ENCODE measurements at places on chromosomes 16 and 17. TPM values are rescaled to one million over a fixed set of nuclear protein-coding genes. Genes with fewer than 3 reads are reported as not detected.

MT1M gene
- total RNA-seq, result not detected

DNA sequence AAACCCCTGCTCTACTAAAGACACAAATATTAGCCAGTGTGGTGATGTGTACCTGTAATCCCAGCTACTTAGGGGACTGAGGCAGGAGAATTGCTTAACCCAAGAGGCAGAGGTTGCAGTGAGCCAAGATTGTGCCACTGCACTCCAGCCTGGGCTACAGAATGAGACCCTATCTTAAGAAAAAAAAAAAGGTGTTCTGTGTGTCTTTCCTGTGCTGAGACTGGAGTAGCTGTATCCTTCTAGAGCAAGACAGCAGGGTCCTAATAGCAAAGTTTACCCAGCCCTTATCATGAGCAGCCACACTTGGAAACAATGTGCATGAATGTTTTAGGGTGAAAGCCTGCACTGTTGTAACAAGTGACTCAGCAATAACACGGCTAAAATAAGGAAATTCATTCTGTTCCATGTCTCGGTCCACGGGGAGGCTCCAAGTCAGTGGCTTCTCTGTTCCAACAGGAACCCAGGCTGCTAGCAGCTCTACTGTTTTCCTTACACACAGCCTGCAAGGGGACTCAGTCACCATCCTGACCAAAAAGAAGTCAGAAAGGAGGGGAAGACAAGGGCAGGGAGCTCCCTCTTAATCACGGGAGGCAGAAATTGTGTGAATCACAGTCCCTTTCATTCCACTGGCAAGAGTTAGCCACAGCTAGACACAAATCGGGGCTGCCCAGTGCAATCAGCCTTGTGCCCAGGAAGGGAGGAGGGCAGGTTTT is 7.1 kb upstream of the SLC5A11 start:
- no peak for DNase-seq

TRIM72 gene
- not detected for total RNA-seq

GRCh38 chr16:11672206-11673090 is 4.2 kb downstream of the SNN start:
- DNase-seq, result peak; percentile 35

GRCh38 chr16:82027629-82028064 is 7.4 kb upstream of the HSD17B2 start:
- no peak for DNase-seq

- no peak for DNase-seq
Measured at GRCh38 chr17:76530095-76530723, 7.3 kb downstream of the CYGB start.

TPSD1 gene
- total RNA-seq, result 0.30 TPM

- DNase-seq, result no peak
Measured at GRCh38 chr17:39165178-39165840, 652 bp downstream of the ARL5C start.

GRCh38 chr17:68384941-68385340 is 72.4 kb downstream of the WIPI1 start:
- no peak for DNase-seq

DNA sequence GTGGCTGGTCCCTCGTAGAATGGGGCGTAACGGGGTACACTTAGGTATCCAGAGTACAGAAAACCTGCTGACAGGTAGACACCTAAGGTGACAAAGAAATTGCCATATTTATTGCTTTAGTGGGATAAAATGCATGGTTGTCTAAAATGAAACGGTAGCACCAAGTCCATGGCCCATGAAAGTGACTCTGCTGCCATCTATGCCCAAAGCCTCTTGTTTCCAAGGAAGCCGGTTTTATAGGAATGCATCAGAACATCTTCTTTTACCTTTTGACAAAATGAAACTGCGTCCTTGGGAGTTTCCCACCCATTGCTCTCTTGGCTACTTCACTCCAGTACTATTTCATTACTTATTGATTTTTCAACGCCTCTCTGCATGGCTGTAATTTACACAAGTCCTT is 151.3 kb upstream of the ZFHX3 start:
- DNase-seq, result no peak

DNA sequence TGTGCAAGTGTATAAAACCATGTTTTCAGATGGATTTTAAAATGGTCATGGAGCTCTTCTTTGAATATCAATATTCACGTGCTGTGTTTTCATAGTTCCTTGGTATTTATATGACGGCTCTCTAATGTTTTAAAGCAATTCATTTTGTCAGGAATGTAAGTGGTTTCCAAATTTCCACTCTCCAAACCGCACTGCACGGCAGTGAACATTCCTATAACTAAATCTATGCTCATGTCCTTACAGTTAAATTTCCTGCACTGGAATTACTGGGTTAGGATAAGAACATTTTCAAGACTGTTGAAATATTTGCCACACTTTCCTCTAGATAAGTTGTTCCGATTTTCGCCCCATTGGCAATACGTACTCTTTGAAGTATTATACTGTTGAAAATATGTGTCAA is 398.9 kb downstream of the PMP22 start:
- no peak for DNase-seq

DNA sequence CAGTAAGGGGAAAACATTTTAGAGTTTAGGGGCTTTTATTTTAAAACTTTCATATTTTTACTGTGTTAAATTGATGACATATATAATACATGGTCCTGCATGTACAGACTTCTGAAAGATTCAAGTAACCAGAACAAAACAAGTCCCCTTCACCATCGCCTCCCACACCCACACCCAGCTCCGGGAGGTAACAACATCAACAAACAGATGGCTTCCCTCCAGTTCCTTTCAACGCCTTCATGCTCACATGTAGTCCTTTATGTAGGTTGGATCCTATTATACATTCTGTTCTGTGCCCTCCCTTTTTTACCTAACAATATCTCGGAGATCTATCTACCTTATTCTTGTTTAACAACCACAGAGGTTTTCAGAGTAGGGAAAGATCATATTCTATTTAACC is 30.5 kb downstream of the GINS3 start:
- no peak for DNase-seq

DNA sequence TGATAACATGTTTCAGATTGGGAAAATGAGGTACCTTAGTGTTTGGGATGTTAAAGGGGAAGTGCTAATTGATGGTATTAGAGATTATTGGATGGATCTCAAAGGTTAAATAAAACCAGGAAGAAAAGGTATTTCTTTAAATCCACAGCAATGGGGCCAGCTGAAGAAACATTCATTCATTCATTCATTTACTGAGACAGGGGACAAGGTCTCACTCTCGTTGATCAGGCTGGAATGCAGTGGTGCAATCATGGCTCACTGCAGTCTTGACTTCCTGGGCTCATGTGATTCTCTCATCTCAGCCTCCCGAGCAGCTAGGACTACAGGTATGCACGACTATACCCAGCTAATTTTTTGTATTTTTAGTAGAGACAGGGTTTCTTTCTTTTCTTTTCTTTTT is 19.8 kb downstream of the EARS2 start:
- DNase-seq, result no peak

KRT39 gene
- total RNA-seq, result not detected

DNA sequence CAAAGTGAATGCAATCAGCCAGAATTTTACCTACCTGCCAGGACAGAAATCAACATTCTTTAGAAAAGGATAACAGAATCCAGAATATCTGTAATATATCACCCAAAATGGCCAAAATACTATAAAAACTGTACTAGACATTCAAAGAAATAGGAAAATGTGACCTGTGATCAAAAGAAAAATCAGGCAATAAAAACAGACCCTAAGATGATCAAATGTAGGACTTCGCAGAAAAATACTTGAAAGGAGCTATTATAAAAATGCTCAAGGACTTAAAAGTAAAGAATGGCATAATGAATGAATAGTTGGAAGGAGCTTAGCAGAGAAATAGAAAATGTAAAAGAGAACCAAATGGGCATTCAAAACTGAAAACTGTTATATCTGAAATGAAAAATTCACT is 4.1 kb downstream of the LPCAT2 start:
- no peak for DNase-seq

DNA sequence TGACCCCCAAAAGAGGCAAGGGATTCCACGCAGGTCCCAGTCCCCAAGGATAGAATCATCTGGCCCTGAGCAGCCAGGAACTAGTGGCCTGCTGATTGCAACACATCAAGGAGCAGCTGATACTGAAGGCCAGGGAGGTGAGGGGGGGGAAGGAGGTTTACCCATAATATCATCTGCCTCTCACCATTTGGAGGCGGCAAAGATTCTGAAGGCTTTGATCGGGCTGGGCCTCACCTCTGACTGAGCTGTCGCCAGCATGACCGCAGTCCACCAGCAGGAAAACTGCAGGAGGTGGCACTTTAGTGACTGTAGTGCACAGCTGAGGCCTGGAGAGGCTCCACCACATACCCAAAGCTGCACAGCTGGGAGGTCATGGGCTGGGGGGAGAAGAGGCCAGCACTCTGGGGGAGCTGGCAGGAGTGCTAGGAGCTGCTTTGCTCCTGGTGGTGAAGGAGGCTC is 20.5 kb upstream of the ITGA3 start:
- DNase-seq, result no peak

DNA sequence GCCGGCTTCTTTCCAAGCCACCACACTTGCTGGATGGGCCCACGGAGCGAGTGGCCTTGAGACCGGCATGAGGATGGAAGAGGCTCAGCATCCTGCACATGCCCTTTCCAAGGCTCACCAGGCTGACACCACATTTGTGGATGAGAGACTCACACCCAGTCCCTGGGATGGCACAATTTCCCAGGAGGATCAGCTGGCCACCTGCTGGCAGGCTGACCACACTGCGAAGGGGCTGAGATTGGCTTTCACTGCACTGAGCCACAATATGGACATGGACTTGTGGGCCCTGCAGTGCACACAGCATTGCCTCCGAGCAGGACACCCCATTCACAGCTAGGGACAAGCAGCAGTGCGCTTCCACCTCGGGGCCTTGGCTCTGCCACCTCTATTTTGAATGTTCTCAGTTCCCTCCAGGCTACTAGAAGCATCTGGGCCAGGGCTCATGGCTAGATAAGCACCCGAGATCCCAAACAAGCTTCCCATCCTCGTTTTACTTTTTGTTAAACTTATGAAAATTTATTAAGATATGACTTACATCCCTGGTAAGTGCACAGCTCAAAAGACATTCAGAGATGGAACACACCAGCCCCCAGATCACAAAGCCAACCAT is 25.3 kb upstream of the KSR1 start:
- DNase-seq, result no peak

HP gene
- total RNA-seq, result 12.4 TPM

SPIRE2 gene
- 0.44 TPM for total RNA-seq

DNA sequence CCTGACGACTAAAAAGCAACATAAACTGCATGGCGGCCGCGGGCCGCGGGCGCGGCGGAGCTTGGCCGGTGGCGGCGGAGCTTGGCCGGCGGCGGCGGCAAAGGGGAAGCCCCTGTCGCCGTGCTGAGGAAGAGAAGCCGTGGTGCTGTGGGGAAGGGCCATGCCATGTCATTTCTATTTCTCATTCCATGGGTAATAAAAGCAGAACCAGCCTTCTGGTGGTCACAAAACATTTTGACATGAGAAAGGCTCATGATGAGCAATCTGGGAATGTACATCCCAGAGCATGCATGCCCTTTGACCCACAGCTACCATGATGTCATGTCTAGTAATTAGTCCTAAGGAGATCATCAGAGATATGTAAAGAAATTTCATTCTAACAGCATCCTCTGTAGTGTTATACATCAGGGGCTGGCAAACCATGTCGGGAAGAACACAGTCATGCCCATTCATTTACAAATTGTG is 23.9 kb upstream of the HEATR6 start:
- peak; percentile 7 for DNase-seq

GRCh38 chr16:86692426-86692825 is 114.1 kb downstream of the FOXL1 start:
- no peak for DNase-seq

CCDC57 gene
- 86.4 TPM for total RNA-seq

DNA sequence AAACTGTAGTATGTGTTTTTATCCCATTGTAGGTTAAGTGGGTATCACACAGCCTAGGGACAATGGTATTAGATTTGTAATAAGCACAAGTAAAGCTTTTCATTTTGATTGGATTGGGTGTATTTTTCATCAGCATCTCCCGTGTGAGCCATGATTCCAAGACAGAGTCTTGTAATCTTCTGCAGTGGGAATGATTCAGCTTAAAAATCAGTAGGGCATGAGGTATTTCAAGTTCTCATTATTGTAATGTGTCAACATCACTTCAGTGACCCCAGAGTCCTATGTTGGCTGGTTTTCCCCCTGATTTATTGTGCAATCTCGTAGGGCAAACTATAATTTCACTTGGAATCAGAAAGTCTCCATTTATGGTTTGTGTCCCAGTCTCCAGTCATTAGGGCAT is 833.2 kb upstream of the RBFOX1 start:
- no peak for DNase-seq

WFIKKN2 gene
- not detected for total RNA-seq

DNA sequence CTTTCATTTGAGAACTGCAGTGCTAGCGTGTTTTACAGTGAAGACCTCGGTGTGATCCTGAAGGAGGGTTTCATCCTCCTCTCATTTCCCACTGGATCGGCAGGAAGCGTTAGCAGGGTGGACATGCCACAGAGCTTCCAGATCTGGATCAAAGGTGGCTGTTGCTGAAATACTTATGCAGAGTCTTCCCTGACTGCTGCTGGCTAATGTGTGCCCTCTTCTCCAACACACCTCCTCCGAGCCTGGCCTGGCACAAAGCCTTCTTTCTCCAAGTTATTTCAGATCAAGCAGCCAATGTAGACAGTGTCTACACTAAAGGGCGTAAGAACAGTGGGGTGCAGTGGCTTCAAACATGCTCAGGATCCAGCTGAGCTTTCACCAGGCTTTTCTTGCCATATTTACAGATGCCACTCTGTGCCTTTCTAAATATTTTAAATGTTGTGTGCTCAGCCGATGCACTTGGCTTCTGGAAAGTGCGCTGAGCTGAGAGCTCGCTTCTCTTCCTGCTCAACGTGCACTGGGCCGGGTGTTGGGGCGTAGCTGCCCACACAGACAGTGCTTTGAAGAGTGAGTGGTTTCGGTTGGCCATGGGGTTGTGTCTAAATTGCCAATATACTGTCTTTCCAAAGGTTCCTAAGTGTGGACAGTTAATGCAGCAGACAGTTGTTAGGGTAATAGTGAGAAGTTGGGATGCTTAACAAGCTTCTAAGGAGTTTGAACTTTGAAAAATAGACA is 2.1 kb downstream of the ZNF750 start:
- DNase-seq, result no peak

- DNase-seq, result no peak
Measured at GRCh38 chr16:76276745-76277438, at the start of gene CNTNAP4. TSS of gene CNTNAP4 (plus strand) at chr16:76277401. CDS start at chr16:76277663, 262 bp downstream.

GRCh38 chr16:17176199-17176598 is 294.6 kb downstream of the XYLT1 start:
- no peak for DNase-seq

KRT25 gene
- not detected for total RNA-seq

DNA sequence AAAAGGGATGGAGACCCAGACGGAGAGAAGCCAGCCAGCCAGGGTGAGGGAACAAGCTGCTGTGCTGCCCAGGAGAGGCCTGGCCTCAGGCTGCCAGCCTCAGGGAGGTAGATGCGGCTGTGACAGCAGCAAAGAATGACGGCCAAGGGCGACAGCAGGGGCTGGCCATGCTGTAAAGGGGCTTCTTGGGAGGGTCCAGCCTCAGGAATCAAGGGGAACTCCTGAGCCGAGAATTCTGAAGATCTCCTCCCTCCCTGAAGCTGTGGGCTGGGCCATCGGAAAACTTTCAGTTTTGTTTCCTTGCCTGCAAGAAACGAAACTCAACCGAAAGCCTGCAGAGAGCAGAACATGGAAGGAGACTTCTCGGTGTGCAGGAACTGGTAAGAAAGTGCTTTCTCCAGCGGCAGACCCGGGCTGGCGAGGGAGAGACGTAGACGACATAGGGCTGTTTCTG is at the start of gene XAF1:
Gene XAF1, plus strand, starts transcription at position 316 of the 454 bp plus-strand sequence. Its CDS starts 33 bp downstream, at position 349.
- DNase-seq, result peak; percentile 30

- no peak for DNase-seq
Measured at GRCh38 chr17:79627184-79627765, 16.4 kb upstream of the RBFOX3 start.

- no peak for DNase-seq
Measured at GRCh38 chr16:81101702-81102101, 5.5 kb upstream of the GCSH start.
